ENCODE measurements at places on chromosomes 3 and 15. TPM values are rescaled to one million over a fixed set of nuclear protein-coding genes. Genes with fewer than 3 reads are reported as not detected.

Gene GOLGA8M
- 2.5 TPM for total RNA-seq

Gene TM6SF1
- total RNA-seq = 0.62 TPM

Gene THRB
- total RNA-seq = 0.77 TPM

Gene CHL1
- under 0.01 TPM for total RNA-seq

Gene FOXP1
- total RNA-seq = 69.9 TPM

Gene CIDEC
- total RNA-seq = not detected

Gene SELENOT
- total RNA-seq = 149 TPM

Gene CASR
- not detected for total RNA-seq

Gene SERPINI2
- total RNA-seq = not detected

Gene PLSCR2
- not detected for total RNA-seq

Gene CPN2
- total RNA-seq = not detected

Gene PDHB
- total RNA-seq = 122 TPM

Gene GOLGA8N
- 11.4 TPM for total RNA-seq

Gene PLOD2
- total RNA-seq = 317 TPM

Gene GATM
- total RNA-seq = 0.44 TPM

Gene CCDC39
- total RNA-seq = 0.12 TPM

Gene EPHB1
- 0.12 TPM for total RNA-seq

Gene GPR62
- 0.12 TPM for total RNA-seq

Gene OTOL1
- not detected for total RNA-seq

Gene SLC6A20
- not detected for total RNA-seq

Gene PTX3
- total RNA-seq = 186 TPM

Gene PLCD1
- total RNA-seq = 11.8 TPM

Gene GOLGA6D
- not detected for total RNA-seq

Gene PCYT1A
- total RNA-seq = 97.8 TPM

All from uterine smooth muscle cell (primary cell).